ENCODE measurements at places on chromosomes 7 and 10. TPM values are rescaled to one million over a fixed set of nuclear protein-coding genes. Genes with fewer than 3 reads are reported as not detected.

DNA sequence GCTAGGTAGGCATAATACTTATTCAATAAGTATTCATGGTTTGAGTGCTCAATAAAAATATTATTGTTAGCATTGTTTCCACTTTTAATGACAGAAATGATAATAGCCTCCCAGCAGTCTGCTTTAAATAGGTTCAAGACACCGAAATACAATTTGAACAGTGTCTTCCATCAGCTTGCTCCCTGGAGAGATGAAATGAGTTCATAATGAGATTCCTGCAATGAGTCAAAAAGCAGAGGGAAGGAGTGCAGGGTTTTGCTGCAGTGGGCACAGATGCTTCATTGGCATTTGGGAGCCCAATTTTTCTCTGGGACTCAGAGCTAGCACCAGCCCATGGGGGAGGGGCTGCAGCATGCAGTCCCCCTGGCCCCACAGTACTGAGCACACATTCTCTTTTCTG lies 32.6 kb upstream of the CHCHD3 start:
- no peak for DNase-seq

DNA sequence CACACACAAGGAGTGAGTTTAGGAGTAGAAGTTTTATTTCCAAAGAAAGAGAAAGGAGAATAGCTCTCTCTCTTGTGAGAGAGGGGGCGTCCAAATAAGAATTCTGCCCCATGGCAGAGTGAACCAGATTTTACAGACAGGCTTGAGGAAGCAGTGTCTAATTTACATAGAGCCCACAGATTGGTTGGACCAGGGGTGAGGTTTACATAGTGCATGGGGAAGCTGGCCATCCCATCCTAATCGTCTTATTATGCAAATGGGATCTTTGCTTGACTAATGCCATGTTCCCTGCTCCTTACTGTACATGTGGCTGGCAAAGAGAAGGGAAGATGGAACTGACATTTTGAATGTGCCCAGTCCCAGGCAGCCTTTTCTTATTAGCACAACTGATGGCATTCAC lies 60.0 kb upstream of the ACSM6 start:
- DNase-seq, result no peak

LAMB1 gene
- 49.9 TPM for total RNA-seq

DNA sequence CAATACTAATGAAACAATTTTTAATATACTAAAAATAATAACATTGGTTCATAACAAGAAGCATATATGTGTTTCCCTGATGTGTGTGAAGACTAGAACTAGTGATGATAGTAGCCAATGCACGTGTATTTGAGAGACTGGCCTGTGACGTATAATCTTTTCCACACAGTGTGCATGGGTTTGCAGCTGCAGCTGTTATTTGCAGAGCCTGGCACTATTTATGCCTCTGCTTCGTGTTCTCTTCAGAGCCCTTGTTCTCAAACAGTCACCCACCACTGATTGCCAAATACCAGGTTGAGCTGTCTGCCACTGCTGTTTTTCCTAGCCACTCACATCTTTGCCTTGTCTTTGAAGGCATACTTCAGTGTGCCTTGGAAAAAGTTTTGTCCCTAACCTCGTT lies 531.7 kb downstream of the ETV1 start:
- no peak for DNase-seq

- DNase-seq, result no peak
These were observed 314.4 kb upstream of the MKI67 start for GRCh38 chr10:128440513-128441160.

Data from right cardiac atrium (tissue), 5 donors.